ENCODE measurements at places on chromosomes 3 and 15.

DNA sequence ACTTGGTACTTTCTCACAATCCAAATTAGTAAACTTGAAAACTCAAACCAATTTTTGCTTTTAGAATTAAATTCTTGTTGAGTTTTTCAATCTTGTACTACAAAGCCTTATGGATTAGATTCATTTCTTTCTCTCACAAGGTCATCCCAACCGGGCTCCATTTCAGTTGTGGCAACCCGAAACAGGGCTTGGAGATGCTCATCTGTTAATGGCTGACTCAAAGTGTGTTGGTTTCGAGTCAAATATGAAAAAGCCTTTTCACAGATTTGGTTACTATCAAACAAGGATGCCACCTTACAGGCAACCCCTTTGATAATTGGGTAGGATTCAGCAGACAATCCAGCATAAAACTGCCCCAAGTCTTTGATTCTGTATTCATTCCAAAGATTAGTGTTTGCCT is 1.8 kb downstream of the EPM2AIP1 start:
- DNase-seq: no peak

- DNase-seq: no peak
These were observed 34.9 kb upstream of the ITGA11 start for GRCh38 chr15:68466876-68467275.

DNA sequence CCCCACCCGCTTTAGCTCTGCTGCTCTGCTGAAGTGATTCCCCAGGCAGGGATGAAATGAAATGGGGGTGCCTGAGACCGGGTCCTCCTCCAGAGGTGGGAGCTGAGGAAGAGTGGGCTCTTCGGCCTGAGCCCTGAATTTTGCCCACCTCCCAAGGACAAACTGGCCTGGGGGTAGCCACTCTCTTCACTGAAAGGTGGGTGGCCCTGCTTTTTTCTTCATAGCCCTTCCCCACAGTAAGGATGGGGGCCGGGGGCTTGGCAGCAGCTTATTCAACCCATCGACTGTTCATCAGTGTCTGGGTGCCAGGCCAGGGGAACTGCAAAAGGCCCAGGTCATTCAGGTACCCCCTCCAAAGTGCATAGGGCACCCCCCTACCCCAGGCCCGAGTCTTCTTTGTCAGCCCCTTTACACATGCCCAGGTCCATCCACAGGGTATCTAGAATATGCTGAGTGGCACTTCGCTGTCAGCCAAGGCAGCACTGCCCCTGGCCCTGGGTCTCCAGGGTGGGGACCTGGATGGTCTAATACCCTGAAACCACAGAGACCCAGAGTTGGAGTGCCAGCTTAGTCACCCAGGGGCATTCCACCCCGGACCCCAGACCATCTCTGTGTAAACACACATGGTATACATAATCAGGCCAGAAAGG is 7.9 kb downstream of the SCN5A start:
- DNase-seq: no peak

GRCh38 chr3:151196434-151196833 is 6.6 kb downstream of the GPR171 start:
- DNase-seq: no peak

GRCh38 chr15:51706926-51707608 is 25.8 kb downstream of the SCG3 start:
- DNase-seq: no peak

GRCh38 chr15:99955181-99955525 is 221.9 kb upstream of the LYSMD4 start:
- DNase-seq: no peak

GRCh38 chr3:109072194-109072593 is 45.7 kb downstream of the MORC1 start:
- DNase-seq: no peak

- no peak for DNase-seq
These were observed 25.2 kb downstream of the NMNAT3 start for GRCh38 chr3:139652561-139652960.

GRCh38 chr15:49990835-49991545 is 128.0 kb downstream of the ATP8B4 start:
- DNase-seq: no peak

GRCh38 chr3:31423482-31423881 is 109.2 kb upstream of the STT3B start:
- DNase-seq: no peak

- no peak for DNase-seq
These were observed 19.8 kb upstream of the SMAD6 start for GRCh38 chr15:66682246-66682645.

DNA sequence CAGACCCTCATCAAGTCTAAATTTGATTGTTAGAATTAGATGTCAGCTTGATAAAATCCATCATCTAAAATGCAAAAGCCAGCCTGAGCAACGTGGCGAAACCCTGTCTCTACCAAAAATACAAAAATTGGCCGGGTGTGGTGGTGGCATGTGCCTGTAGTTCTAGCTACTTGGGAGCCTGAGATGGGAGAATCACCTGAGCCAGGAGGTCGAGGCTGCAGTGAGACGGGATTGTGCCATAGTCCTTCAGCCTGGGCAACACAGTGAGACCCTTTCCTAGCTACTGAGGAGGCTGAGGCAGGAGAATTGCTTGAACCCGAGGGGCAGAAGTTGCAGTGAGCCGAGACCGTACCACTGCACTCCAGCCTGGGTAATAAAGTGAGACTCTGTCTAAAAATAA is 69.5 kb downstream of the MYO1E start:
- no peak for DNase-seq

GRCh38 chr3:98786364-98787006 is 23.3 kb downstream of the ST3GAL6 start:
- no peak for DNase-seq

DNA sequence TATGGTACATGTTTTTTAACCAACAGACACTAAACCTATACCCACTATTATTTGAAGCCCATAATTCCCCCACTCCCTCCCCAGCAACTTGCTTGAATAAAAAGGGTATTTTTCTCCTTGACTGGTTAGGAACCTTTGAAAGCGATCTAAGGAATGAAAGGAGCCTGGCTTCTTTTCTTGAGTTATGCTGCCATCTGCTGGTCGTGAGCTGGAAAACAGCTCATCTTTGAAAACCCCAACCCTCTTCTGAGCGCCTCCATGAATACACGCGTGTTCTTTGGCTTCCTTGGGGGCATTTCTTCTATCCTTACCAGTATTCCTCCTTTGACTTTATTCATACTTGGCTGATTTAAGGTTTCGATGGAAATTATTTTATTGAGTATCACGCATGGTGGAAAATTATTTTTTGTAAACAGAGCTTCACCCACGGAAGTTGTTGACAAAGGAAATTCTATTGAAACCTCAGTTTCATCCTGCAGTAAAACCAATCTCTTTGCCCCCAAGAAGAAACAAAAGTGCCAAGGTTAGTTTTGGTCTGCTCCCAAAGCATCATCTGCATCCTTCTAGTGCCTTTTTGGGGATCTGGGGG is 171.6 kb downstream of the SV2B start:
- peak; percentile 8 for DNase-seq

DNA sequence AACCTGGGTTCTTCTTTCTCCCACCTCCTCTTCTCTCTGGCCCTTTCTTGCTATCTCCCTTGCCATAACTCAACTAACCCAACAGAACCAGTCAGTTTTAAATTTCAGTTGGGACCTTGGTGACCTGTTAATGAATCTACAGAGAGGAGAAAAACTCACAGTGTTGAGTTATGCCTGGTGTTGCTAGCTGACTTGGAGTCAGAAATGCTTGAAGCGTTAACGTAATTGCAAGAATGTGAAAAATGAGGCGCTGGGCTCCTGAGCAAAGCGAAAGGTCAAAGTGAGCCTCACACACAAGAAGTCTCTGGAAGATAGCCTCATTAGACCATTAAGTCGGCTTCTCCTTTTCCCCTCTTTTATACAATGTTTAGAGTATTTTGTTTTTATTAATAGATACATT is 18.4 kb downstream of the MEIS2 start:
- no peak for DNase-seq

- no peak for DNase-seq
These were observed 1026.2 kb downstream of the NAALADL2 start for GRCh38 chr3:175885231-175885766.

DNA sequence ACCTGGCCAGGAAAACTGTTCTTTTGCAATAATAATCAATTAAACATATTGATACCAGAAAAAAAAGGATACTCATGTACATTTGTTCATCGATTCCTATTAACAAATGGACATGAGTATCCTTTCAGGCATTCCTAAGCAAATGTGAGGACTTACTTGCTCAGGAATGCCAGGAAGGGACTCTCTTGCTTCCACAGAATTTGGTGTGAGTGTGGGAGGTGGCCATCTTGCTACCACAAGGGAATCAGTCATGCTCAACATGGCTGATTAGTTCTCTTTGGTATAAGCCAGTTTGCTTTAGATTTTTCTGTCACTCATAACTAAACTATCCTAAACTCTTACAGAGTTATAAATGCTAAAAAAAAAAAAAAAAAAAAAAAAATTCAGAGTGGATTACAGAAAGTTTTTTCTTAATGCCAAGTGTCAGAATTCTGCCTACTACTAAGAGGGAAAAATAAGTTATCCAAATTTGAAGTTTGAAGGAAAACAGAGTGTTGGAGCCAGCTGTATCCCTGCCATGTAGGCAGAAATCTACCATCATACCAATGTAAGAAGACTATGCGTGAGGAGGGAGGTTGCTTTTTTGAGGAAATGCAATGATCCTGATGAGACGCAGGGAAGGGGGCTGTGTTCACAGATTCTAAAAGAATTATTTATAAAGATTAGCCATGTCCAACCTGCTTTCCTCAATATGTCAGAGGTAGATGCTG is 98.7 kb downstream of the PLD1 start:
- DNase-seq: no peak

DNA sequence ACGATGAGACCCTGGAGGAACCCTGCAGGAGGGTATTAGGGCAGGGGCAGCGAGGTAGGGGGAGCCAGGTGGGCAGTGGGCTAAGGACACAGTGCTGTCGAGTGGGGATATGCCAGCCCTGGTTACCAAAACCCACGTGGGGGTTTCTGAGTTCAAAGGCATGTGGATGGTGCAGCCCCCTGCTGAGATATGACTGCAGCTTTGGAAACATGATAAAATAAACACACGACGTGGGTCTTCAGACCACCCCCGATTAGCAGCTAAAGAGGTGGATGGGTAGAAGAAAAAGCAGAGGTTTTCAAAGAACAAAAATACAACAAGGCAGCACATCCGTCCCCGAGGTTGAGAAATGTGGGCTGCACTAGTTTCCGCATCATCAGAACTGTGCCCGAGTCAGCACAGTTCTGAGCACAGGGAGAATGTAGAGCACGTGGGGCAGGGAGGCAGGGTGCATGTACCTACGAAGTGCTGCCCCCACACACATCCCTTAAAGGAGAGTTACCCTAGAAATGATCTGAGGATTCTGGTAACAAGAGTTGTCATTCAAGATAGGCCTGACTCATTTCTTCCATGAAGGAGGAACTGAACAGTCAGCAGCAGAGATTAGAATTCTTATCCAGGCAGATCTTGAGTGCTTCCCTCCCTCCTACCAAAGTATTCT is 121.3 kb downstream of the RPLP1 start:
- DNase-seq: no peak

DNA sequence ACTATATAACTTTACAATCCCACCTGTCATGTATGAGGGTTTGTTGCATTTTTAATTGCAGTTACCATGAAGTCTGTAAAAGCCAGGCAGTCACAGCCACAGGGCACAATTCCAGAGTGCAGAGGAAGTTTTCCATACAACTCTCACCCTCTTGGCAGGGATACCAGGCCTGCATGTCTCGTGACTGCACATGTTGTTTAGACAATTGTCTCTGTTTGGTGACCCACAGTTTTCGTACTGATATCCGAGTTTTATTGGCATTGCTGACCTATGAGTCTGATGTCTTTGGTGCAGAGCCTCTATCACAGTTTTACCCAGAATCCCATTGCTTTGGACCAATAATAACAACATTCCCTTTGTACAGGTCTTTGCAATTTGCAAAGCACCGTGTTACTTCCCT is 24.9 kb upstream of the MYZAP start:
- no peak for DNase-seq

Measured in stimulated activated CD8-positive, alpha-beta memory T cell treated with anti-CD3 and anti-CD28 coated beads, Interleukin-4, amount 100 ng/mL, for 1 hour (primary cell).